ENCODE measurements at places on chromosomes 12 and 14. TPM values are rescaled to one million over a fixed set of nuclear protein-coding genes. Genes with fewer than 3 reads are reported as not detected.

CCDC196 gene
- 1.9 TPM for total RNA-seq

DNA sequence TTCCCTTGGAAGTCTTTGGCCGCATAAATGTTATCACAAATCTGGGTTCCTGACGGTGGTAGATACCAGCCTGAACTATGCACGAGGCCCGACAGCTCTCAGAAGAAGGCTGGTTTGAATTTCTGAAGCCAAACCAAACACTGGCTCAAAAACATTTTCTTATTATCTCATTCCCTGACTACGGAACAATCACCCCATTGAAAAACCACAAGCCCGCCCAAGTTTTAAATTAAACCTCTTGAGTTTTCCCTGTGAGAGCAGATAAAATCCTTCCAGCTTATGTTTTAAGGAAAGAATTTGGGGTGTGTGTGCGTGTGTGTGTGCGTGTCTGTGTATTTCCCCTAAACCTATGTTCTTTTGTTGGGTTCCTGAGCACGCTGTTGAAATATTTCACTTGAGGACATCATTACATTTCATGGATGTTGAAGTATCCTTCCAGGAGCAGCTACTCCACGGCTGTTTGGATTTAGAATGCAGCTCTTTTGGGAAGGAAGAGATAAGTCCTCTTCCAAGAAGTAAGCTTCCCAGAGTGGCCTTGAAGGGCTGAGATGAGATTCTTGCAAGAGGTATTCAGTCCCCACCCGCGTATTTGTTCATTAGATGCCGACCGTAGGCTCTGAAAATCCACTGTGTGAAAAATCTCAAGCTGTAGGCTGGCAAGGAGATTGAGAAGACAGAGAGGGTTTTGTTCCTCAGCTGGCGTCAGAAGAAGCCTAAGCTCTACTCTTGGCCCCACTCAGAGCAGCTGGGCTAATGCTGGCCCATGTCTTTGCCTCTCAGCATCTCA, 131.0 kb upstream of the NCOR2 start:
- H3K4me3 ChIP-seq: no peak overlapping the region
- H3K27me3 ChIP-seq: no peaks in the 10 kb centered on the region
- no peaks in the 10 kb centered on the region for H3K36me3 ChIP-seq
- H3K27ac ChIP-seq: no peak overlapping the region
- no peaks in the 10 kb centered on the region for H3K4me1 ChIP-seq
- no peak for DNase-seq

DNA sequence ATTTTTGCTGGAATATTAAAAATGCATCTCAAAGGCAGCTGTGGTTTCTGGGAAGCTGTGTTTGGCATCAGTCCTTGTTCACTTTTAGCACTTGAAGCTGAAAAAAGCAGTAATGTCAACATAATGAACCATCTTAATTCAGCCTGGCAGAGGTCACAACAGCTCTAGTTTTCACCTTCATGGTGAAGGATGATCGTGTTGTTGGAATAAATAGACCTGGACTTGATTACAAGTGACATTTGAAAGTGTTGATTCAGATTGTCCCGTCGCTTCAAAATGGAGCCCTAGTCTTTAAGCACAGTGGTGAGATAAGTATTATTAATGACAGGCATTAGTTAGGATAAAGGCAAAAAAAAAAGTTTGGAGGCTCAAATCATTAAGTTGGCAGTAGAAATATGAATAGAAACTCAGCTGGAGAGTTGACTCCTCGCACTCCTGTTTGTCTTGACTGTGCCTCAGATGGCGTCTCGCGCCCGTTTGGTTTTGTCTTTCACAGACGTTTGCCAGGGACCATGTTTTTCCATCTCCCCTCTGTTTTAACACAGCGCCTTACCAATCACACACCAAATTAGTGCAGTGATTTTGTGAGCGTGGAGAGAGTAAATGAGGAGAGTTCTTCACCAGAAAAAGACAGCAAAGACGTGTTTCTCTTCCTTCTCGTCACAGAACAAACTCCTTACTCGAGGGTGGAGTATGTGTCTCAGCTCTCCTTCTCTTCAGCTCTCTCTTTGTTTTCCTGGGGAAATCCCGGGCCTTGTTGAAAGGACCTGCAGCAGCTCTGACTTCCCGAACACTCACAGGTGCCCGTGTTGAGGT, 53.4 kb upstream of the MMP17 start:
- H3K4me1 ChIP-seq: no peaks in the 10 kb centered on the region
- H3K36me3 ChIP-seq: no peaks in the 10 kb centered on the region
- H3K4me3 ChIP-seq: no peak overlapping the region

AQP5 gene
- total RNA-seq: not detected

TSPAN9 gene
- 23.7 TPM for total RNA-seq

DNA sequence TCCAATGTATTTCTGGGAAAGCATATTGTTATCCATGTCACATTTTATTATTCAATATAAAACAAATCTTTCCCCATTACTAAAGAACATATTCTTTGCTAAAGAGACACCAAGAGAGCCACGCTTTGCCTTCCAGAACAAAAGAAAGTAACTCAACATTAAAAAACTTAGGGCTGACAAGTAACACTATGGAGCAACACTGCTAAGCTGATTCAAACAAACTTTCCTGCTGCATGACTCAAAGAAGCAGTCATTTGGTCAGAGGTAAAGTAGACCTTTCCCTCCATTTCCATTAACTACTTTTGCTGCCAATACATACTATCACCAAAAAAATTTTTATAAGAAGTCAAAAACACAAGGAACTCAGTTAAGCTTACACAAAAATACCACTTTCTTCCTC, 83.0 kb downstream of the DENND5B start:
- no peak overlapping the region for H3K4me3 ChIP-seq
- no peaks in the 10 kb centered on the region for H3K36me3 ChIP-seq
- H3K27me3 ChIP-seq: no peaks in the 10 kb centered on the region
- no peaks in the 10 kb centered on the region for H3K4me1 ChIP-seq

GLT1D1 gene
- 21.9 TPM for total RNA-seq

NELL2 gene
- not detected for total RNA-seq

DNA sequence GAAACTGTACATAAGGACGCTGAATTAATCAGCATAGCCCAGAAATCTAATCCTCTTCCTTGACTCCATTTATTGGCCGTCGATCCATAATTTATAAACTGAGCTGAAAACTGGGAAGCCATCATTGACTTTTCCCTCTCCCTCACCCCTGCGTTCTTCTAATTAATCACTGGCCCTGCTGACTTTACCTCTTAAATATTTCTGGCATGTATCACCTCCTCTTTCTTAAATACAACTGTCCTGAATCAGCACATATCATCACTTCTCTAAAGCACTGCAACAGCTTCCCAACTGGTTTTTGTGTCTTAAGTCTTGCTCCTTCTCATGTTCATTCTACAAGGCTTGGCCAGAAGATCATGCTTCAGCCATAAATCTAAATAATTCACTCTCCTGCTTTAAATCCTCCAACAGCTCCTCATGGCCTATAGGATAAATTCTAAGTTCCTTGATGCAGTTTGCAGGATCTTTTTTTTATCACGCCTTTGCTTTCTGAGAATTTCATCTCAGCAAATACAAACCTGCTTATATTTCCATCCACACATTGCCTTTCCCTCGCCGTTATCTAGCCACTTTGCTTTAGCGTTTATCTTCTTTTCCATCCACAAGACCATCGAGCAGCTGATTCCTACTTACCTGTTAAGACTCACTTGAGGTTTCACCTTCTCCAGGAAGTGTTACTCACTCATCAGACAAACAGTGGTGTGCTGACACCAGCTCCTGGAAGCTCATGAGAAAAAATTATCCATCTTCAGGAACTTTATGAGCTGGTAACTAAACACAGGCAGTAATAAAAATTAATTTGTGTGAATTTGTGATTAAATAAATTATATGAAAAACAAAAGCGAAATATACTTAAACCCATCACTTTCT, 295.6 kb upstream of the FLRT2 start:
- no peaks in the 10 kb centered on the region for H3K36me3 ChIP-seq
- no peaks in the 10 kb centered on the region for H3K27me3 ChIP-seq
- H3K27ac ChIP-seq: no peak overlapping the region
- no peak overlapping the region for H3K4me3 ChIP-seq
- no peaks in the 10 kb centered on the region for H3K4me1 ChIP-seq

CRIP1 gene
- 3.3 TPM for total RNA-seq

DNA sequence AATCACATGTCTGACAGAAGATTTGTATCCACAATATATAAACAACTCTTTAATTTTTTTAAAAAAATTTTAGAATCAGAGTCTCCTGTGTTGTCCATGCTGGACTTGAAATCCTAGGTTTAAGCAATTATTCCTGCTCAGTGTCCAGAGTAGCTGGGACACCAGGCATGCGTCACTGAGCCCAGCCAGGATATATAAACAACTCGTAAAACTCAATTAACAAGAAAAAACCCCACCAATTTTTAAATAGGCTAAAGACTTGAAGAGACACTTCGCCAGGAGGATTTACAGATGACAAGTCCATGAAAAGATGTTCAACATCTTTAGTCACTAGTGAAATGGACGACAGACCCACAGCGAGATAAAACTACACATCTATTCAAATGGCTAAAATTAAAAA, 2.0 kb upstream of the SCN8A start:
- H3K27me3 ChIP-seq: no peaks in the 10 kb centered on the region
- H3K27ac ChIP-seq: no peak overlapping the region
- no peaks in the 10 kb centered on the region for H3K36me3 ChIP-seq
- H3K4me3 ChIP-seq: no peak overlapping the region
- no peak for DNase-seq

- no peak for DNase-seq
- H3K27me3 ChIP-seq: no peaks in the 10 kb centered on the region
- no peaks in the 10 kb centered on the region for H3K36me3 ChIP-seq
- no peak overlapping the region for H3K27ac ChIP-seq
- no peak overlapping the region for H3K4me3 ChIP-seq
Measured at GRCh38 chr12:64189530-64189929, 32.6 kb downstream of the KICS2 start.

GRCh38 chr14:68106456-68106855, 286.9 kb downstream of the RAD51B start:
- DNase-seq: no peak
- no peak overlapping the region for H3K4me3 ChIP-seq
- H3K4me1 ChIP-seq: no peaks in the 10 kb centered on the region
- no peaks in the 10 kb centered on the region for H3K36me3 ChIP-seq

P2RX7 gene
- total RNA-seq: 11.4 TPM

NID2 gene
- 4.3 TPM for total RNA-seq

Measured in right lobe of liver (tissue), 6 donors.